ENCODE measurements at places on chromosomes 5 and 9.

GRCh38 chr9:131884222-131884621 lies 144.3 kb upstream of the RAPGEF1 start:
- DNase-seq: no peak

- DNase-seq: peak; percentile 70
Measured at GRCh38 chr9:132575005-132575609, 7.3 kb upstream of the BARHL1 start.

GRCh38 chr9:128108269-128109049 lies 19.1 kb downstream of the PTGES2 start:
- DNase-seq: no peak

DNA sequence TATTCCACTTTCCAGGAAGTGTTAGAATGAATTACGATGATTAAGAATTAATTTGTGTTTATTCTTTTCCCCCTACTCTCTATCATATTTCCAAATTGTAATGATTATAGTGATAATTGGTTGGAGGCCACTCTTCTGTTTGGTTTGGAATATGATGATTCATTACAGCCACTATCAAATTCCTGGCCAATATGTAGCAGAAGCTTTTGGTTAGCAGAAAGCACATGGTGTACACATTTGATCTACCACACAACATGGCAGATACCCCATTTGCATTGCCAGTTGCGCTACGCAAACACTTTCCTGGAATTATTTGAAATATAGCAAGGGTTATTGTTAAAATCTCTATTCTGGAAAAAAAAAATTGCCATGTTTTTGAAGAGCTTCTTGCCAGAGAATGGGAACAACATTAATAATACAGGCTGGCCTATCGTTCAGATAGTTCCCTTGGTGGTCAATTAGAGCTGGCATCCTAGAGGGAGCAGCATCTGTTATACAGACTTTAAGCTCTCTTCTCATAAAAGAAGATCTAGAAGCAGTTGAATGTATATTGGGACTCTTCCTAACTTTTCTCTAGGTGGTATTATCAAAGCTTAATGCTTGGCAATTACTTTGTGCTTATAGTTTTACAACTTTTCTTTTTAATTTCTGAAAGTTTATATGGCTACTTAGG lies 455.0 kb upstream of the ACTBL2 start:
- DNase-seq: no peak

DNA sequence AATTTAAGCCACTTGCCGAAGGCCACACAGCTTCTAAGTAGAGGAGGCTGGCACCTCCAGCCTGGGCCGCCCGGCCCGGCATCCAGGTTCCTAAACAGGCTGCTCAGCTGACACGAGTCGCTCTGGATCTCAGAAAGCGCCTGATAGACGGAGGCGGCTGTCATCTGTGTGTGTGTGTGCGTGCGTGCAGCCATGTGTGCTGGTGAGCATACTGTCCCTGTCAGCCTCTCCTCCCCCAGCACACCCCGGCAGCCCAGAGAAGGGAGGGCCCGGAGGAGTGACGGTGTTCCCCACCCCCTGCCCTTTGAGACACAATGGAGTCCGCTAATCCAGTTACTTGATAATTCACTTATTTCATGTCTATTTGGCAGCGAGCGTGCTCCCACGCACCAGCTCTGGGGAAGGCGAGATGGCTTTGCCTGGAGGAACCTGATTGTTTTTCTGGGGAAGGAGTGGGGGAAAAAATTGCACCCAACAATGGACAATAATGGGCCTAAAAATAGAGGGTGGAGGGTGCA lies 20.0 kb downstream of the NTNG2 start:
- DNase-seq: peak; percentile 10

- no peak for DNase-seq
Measured at GRCh38 chr9:21082671-21083070, 4.9 kb upstream of the IFNB1 start.

DNA sequence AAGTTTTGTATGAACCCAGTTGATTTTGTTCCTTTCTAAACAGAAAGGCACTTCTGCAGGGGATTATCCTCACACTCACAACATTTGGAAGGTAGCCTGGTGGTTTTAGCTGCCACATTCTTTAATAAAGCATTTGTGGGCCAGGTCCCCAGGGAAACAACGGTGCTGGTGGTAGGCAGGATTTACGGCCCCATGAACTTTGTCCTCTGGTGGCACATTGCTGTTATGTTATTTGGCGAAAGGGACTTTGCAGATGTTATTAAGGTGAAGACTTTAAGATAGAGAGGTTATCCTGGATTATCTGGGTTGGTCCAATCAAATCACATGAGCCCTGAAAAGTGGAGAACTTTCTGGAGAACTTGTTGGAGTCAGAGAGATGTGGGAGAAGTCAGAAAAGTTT lies 86.3 kb upstream of the C9orf72 start:
- no peak for DNase-seq

GRCh38 chr9:114614373-114614772 lies 3.3 kb downstream of the TMEM268 start:
- no peak for DNase-seq

GRCh38 chr5:82772281-82772680 lies 304.9 kb downstream of the TMEM167A start:
- DNase-seq: no peak

DNA sequence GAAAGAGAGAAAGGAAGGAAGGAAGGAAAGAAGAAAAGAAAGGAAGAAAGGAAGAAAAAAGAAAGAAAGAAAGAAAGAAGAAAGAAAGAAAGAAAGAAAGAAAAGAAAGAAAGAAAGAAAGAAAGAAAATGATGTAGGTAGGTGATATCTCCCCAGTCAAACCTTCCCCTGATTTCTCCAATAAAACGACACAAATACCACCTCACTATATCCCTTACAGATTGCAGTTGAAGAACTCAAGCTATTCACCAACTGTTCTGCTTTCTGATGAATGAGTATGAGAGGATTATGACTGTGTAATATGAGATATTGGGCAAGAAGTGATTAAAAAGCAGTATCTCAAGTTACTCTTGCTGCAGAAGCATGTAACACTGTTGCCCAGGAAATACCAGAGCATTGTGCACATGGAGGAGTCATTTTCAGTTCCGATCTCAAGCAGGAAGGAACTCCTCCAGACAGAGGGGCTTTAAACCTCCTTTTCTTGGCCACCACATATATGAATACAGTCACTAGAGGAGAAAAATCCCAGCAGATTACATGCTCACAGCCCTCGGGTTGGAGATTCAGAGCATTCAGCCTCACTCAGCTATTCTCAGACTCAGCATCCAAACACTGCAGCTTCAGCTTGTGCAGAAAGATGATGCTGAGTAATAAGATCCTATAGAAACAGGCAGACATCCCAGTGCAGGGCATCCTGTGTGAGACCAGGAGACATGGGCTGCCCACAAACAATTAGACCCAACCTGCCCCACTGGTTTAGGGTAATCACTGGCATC lies 61.4 kb downstream of the UGCG start:
- no peak for DNase-seq

- DNase-seq: no peak
Measured at GRCh38 chr9:27371382-27371781, 74.4 kb upstream of the EQTN start.

DNA sequence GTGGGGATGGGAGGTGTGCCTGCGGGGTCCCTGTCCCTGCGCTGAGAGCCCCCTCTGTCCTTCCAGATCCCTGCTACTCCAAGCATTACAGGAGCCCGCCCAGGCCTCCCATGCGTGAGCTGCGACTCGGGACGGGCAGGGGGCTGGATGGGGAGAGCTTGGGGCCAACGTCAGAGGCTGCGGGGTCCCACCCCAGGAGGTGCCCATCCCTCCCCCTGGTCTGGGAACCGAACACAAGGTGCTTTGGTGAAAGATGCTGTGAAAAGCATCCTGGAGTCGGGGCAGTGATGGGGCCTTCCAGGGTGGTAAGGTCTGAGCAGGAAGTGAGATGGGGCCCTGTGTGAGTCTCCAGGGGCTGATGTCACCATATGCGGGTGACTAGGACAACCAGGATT lies 2.7 kb downstream of the LCN9 start:
- no peak for DNase-seq

DNA sequence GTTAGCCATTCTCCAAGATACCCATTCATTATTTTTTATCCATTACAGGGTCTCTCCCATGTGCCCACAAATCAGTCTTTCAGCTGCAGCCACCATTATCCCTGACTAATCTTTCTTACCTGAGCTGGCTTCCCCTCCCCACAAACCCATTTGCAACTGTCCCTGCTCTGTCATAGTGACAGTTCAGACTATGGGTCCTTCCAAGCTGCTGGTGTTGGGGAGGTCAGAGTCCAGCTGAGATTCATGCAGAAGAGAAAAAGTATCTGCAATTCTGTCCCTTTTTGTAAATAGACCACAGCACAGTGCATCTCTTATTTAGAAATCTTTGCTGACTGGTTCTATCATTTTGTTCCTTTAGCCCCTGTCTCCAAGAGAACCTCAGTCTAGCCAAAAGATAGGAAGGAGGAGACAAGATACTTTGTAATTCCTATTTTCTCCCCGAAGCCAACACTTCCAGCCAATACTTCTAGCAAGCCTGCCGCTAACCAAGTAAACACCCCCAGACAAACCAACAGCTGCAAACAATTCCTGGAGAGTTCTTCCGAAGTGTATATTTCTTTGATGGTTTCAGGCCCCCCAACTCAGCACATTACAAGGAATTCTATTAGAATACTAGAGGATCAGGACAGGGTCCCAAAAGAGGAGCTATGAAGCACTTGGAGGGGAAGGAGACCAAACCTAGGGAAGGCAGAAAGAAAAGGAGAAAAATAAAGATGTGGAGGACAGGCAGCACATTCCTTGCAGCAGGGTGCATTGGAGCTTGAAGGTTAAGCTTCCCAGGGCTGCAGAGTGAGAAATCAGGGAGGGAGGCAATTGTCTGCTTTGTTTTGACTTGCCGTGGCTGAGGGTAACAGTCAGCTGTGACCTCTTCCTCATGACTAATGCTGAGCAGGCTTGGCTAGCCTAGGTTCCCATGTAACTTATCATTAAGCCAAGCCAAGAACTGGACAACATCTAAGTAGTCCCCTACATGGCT lies 148.5 kb downstream of the SGCD start:
- no peak for DNase-seq

DNA sequence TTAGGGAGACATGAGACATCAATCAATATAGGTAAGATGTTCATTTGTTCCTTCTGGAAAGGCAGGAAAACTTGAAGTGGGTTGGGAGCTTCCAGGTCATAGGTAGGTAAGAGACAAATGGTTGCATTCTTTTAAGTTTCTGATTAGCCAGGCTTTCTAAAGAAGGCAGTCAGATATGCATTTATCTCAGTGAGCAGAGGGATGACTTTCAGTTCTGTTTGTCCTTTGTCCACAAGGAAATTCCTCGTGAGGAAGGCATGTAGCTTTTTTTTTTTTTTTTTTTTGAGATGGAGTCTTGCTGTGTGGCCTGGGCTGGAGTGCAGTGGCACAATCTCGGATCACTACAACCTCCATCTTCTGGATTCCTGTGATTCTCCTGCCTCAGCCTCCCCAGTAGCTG lies 155.3 kb upstream of the ABCA1 start:
- no peak for DNase-seq

- no peak for DNase-seq
Measured at GRCh38 chr5:179863449-179864085, 5.0 kb upstream of the MRNIP start.

GRCh38 chr5:4129523-4129922 lies 533.9 kb downstream of the IRX1 start:
- DNase-seq: no peak

DNA sequence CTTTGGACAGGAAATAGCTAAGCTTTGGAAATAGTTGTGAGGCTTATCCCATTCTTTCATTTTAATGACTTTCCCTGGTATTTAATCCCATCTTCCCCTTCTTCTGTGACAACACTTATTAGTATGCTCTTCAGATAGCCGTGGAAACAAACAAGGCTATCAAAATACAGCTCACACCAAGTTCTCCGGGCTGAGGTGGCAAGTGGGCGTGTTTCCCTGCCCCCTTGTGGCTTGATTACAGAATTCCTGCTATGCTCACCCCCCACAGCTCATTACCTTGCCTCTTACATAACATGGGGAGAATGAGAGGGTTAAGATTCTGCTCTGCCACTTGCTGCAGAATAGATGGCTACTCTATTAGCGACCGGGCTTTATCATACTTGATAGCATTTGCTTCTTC lies 437.1 kb upstream of the TLE4 start:
- DNase-seq: no peak

All from NCI-H1105 treated with DMSO at 0.1 percent for 48 hours (cell line).